ENCODE measurements at places on chromosomes 2 and 18.

DNA sequence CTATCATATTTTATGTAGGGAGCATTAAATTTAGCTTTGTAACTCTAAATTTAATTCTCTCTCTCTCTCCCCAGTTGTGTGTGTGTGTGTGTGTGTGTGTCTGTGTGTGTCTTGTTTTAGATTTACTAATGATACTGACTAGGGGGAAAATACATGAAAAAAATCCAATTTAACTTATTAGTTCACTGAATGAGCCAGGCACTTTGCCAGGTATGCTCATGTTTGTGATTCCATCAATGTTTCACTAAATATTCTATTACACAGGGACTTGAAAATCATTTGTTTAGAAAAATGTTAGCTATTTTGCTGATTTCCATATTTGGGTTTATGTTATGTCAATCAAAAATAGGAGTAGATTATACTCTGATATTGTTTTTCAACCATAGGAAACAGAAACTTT is 203.7 kb upstream of the ZNF804A start:
- DNase-seq = no peak

DNA sequence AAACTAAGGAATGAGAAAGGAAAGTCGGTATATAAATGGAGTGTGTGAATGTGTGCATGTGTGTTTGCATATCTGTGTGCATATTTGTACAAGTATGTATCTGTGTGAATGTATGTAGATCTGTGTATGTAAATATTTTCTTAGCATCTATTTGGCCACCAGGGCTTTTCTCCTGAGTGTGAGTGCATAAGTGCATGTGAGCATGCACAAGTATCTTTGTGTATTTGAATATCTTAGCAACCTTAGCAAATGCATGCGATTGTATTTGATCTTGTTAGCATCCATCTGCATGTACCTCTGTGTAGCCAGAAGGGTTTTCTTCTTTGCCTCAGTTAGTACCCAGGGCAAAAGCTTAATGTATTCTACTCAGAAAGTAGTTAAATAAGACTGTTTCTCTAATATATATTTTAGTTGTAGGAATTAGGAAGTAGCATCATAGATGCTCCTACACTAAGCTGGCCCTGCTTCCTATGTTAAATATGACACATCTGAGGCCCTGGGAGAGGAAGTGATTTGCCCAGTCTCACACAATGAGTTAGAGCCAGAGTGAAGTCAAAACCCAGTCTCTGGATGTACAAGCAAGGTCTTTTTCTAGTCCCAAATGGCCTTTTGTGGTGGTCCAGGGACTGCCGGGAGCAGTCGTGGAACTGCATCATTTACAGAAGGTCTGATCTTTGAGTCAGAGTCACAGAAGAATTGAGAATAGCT is 9.2 kb downstream of the FKBP1B start:
- DNase-seq = no peak

- DNase-seq = no peak
Measured at GRCh38 chr2:152241948-152242729, 66.6 kb upstream of the STAM2 start.

- DNase-seq = no peak
Measured at GRCh38 chr2:166841679-166842078, 46.6 kb upstream of the XIRP2 start.

DNA sequence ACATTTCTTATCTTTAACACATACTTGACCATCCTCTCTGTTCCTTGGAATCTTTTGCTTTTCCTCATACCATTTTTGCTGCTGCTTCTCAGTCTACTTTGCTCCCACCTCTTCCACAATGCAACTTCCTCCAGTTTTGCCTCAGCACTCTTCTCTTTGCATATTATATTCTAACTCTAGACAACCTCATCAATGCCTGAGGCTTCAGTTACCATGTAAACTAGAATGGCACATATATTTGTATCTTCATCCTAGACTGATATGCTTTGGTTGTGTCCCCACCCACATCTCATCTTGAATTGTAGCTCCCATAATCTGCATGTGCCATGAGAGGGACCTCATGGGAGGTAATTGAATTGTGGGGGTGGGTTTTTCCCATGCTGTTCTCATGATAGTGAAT is 55.9 kb upstream of the STAM2 start:
- DNase-seq = no peak

DNA sequence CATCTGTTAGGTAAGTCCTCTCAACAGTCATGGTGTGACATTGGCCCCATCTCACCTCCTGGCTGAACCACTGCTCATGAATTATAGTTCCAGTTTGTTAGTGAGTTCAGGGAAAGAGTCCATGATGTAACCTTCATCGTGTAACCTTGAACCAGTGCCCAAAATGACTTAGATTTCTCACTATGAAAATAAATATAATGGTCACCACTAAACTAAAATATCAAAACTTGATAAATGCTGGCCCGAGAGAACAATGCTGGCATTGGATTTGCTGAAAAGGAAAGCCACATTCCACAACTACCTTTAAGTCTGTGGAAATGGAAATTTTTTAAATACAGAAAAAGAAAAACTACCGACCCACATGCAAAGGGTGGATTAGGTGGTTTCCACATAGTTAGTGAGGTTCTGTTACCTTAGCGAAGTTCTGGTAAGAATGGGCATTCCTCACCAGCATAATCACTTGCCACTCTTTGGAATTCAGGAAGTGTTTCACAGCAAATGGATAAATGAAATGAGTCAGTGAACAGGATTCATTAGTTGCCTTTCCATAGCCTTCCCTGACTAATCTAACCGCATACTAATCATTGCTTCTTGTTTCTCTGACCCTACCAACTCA is 133.9 kb upstream of the CTAGE1 start:
- DNase-seq = no peak

GRCh38 chr2:197241596-197241995 is 69.0 kb downstream of the ANKRD44 start:
- no peak for DNase-seq

DNA sequence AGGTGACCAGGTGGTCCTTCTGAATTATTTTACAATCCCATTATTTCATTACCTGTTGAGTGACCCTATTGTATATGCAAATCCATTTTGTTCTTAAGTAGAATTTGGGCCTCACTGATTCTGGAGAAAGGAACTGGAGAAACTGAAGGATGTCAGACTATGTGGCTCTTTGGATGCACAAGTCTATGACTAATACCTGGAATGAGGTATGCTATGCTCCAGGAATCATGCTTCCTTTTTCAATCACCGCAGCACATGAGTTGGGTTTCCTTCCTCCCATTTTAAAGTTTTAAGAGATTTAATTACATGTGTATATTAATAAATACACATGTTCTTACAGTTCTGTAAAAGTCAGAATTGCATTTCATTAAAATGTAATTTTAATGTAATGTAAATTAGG is 253.9 kb upstream of the VWC2L start:
- no peak for DNase-seq

DNA sequence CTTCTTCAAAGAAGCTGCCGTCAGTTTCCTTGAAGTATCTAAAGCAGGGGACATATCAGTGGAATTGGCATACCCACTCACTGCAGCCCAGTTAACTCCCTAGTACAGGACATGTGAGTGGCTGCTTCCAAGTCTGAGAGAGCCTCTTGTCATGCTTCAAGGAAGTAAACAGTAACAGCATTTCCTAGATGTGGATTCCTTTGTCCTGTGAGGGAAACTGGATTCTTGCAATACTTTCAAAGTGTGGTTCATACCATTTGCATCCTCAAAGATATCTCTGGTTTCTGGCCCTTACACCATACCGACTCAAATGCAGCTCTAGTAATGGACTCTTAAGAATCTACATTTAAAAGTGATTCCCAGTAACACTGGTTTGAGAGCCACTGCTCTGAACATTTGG is 87.2 kb downstream of the ESCO1 start:
- DNase-seq = no peak

DNA sequence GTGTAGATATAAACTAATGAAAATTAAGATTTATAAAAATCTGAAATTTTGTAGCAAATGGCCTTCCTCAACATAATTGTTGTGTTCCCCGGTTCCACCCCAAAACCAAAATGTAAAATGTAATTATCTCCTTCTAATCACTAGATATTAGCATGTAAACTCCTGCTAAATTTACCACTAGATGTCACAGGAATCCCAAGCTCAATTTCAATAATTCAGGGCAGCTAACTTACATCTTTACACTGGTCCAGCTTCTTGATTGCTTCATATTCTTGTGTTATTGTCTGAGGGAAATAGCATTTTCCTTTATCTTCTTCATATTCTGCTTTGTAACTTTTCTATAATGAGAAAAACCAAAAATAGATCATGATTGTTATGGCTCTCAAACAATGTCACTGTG is 42.6 kb downstream of the NEB start:
- no peak for DNase-seq

DNA sequence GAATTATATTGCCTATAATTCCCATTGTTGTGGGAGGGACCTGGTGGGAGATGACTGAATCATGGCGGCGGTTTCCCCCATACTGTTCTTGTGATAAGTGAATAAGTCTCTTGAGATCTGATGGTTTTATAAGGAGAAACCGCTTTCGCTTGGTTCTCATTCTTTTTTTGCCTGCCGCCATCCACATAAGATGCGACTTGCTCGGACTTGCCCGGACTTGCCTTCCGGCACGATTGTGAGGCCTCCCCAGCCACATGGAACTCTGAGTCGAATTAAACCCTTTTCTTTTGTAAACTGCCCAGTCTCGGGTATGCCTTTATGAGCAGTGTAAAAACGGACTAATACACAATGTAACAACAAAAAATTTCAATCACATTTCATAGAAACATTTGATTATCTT is 115.8 kb downstream of the C2orf74 start:
- DNase-seq = no peak

DNA sequence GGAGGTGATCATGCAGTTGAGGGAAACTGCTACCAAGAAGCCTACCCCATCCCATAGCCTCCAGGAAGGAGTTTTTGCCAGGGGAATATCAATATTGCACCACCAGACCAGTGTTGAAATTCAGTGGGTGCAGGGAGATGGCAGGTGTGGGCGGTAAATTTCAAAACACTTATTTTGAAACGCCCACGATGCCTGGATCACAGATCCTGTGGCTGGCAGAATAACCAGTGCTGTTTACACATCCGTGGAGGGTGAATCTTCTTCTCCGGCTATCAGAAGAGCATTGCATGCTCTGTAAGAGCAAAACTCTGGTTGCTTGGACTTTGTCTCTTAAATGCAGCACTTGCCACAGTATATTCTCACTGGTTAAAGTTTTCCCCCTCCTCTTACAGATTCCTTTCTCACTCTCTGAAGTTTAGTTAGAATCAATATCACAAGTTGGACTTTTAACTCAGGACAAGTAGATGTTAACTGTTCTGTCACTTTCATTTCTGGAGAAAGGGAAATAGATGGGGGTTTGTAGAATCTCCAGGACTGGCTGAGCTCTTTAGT is 70.5 kb upstream of the ZCCHC2 start:
- no peak for DNase-seq

GRCh38 chr18:37553633-37554398 is 11.8 kb downstream of the CELF4 start:
- DNase-seq = no peak

GRCh38 chr2:96131813-96132745 is 6.2 kb downstream of the ASTL start:
- no peak for DNase-seq

GRCh38 chr2:218272531-218273212 is 2.4 kb downstream of the PNKD start:
- DNase-seq = peak; percentile 93

GRCh38 chr18:41905786-41906527 is 49.1 kb upstream of the PIK3C3 start:
- DNase-seq = no peak

- DNase-seq = peak; percentile 73
Measured at GRCh38 chr2:219218217-219218731, 484 bp downstream of the ABCB6 start.

All from prostate gland (tissue), 2 donors.